ENCODE measurements at places on chromosomes 16 and 17. TPM values are rescaled to one million over a fixed set of nuclear protein-coding genes. Genes with fewer than 3 reads are reported as not detected.

KRTAP4-3 gene
- total RNA-seq = not detected

RUNDC3A gene
- 0.42 TPM for total RNA-seq

CCL4L2 gene
- total RNA-seq = 11.5 TPM

DNASE1L2 gene
- total RNA-seq = 1.7 TPM

FASN gene
- total RNA-seq = 428 TPM

OMG gene
- total RNA-seq = 0.35 TPM

GRCh38 chr16:56748826-56749225 is 18.9 kb downstream of the NUP93 start:
- DNase-seq = no peak

DNA sequence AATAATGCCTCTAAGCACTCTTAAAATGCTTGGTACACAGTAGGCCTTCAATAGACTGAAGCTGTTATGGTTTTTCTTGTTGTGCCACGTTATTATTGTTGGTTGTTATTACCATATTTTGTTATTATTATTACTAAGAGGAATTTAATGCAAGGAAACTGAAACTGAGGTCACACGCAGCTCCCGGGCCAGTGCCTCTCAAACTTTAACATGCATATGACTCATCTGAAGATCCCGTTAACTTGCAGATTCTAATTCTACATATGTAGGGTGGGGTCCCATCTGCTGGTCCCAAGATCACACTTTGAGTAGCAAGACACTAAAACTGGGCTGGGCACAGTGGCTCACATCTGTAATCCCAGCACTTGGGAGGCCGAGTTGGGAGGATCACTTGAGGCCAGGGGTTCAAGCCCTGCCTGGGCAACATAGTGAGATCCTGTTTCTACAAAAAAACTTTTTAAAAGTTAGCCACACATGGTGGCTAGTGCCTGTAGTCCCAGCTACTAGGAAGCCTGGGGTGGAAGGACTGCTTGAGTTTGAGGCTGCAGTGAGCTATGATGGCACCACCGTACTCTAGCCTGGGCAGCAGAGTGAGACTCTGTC is 888 bp downstream of the ACSM5 start:
- no peak for DNase-seq

DNA sequence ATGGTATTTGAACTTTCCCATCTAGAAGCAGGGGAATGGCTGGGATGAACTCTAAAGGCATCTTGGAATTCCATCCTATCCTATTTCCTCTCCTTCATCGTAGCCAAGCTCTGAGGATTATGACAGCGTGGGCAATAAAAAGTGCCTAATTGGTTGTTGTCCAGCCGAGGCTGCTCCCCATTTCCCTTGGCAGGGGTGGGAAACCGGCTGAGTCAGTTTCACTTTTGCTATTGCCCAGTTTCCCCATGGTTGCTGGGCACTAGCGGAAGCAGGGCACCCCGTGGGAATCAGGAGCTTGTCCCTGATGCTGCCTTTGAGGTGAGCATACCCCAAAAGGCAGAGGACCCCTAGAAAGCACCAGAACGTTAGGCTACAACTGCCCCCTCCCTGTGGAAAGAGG is 13.8 kb upstream of the SP2 start:
- no peak for DNase-seq

GRCh38 chr17:26775219-26775822 is 518.6 kb upstream of the WSB1 start:
- DNase-seq = no peak

GRCh38 chr16:5615868-5616642 is 518.5 kb upstream of the EEF2KMT start:
- peak; percentile 78 for DNase-seq

DNA sequence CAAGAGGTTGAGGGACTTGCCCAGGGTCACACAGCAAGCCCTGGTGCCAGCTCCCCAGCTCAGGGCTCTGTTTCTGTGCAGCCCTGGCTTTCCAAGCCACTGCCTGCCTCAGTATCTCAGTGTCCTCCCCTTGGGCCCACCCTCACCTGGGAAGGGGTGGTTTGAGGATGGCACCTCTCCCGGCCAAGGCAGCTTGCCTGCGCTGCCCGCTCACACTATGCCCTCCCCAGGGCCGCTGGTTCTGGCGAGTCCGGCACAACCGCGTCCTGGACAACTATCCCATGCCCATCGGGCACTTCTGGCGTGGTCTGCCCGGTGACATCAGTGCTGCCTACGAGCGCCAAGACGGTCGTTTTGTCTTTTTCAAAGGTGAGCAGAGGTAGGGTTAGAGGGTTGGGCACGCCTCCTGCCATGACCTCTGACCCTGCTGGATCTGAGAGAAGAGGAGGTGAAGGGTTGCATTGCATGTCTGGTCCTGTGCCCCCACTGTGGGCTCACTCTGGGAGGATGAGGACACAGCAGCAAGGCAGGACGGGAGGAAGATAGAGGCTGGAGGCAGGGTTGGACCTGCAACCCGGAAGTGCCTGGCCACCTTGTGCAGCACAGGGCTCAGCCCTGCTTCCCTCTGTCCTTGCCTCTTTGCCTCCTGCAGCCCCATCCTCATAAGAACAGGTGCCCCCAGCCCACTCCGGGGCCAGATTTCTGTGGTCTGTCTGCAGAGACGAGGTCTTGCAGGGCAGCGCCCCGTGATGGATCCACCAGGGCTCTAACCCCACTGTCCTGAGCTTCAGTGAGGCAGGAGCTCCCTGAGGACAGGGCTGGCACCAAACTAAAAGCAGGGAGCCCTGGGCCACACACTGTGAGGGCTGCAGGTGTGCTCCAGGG is 16.7 kb downstream of the MMP15 start:
- no peak for DNase-seq

DNA sequence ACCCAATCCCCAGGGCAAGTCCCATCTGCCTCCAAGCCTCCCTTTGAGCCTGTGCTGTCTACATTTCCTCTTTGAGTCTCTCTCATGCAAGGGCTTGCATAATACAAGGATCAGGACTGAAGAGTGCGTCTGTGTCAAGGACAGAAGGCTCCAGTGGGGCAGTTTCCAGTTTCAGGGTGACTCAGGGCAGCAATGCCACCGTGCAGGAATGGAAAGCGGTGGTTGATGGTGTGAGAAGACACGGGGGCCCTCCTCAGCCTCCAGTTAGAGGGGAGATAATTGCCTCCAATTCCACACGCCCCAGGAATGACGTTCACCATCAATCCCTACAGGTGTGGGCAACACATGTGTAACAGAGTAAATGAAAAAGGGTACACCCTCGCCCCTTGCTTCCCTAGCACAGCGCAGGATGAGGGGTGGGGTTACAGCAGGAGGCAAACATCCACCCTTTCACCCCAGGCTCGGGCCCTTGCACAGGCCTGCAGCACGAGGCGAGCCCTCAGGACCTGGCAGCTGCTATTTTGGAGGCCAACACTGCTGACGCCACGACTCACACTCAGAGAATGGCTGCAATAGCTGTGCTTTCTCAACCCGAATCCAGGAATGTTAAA is 24.8 kb upstream of the SLC25A19 start:
- DNase-seq = no peak

DNA sequence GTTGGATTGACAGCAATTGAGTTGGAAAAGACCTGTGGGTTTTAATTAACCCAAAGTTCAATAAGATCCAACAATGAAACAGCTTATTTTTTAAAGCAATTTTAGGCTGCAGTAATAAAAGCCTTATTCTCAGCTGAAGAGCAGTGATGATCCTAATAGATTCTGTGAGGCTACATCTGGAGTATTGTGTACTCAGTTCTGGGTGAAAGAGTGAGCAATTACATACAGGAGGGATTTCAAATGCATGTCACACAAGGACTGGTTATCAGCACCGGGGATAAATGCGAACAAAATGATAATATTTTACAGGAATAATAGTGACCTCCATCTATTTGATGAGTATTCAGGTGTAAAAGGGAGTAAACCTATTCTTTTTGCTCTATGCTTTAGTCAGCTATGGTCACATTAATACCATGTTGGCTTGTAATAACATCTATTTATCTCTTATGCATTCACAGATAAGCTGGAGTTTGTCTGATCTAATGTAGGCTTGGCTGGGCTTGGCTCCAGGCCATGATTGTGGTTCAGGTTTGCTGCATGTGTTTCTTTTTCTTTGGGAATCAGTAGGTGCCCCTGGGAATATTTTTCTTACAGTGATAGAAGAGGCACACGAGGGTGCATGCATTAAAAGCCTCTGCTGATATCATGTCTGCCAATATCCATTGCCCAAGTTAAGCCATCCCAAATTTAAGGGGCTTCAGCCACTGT is 22.2 kb upstream of the TOX3 start:
- no peak for DNase-seq

DNA sequence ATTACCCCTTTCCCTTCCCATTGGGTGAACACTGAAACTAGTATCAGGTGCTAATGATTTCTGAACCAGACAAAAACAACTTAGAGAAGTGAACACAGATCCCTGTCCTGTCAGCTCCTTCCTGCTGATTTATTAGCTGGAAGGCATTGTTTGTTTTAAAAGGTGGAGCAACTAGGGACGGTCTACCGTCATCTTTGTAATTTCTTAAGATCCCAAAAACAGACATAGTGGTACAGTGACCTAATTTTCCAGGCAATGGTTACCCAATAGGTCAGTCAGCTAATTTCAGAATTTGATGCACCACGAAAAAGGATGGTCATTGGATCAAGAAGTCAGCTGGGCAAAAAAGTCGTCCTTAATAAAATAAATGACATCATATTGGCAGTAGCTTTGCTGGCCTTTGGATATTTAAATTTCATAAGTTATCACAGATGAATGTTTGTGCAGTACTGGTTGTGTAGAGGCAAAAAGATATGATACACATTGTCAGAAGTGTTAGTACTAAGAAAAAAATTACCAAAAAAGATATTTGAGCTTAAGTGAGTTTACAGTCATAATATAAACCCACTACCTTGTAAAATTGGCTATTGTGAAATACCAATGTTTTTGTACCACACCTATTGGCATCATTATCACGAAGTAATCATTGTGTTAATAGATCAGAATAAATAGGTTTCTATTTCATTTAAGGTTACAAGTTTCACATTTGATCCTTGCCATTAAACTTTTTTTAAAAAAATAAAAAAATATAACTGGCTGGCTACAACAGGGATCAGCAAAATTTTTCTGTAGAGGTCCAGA is 27.2 kb upstream of the KCNJ16 start:
- no peak for DNase-seq

DNA sequence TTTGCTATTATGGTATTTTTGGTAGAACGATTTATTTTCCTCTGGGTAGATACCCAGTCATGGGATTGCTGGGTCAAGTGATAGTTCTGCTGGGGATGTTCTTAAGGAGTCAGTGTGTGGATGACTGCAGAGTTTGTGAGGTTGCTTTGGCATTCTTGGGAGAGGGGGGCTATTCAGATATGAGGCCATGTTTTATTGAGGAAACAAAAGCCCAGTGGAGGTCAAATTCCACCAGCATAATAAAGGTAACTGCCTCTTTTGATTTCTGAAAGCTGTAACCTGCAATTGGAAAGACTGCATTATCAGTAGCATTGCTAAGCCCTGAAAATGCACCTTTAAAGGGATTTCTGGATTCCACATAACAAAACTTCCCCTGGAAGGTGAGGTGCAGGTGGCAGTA is 43.7 kb upstream of the HNF1B start:
- no peak for DNase-seq

DNA sequence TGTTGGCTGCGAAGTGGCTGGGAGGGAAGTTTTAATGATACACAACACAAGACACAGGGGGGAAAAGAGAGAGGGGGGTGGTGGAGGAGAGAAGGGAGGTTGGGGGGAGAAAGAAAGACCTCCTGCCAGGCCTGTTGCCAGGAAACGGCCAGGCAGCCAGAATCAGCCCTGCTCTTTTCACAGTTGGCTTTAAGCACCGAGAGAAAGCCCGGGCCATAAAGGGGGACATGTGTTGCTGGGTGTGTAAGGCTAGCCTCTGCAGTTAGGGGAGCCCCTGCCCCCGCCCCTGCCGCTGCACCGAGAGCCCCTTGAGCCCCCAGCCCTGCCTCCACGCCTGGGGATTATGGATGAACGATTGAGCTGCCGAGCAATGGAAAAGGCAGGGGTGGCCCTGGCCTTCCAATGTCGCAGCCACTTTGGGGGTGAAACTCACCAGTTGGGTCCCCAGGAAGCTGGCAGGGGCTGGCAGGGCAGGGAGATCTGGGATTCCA is 13.9 kb upstream of the WNT3 start:
- DNase-seq = no peak

- DNase-seq = no peak
Observed at GRCh38 chr17:66343531-66344078, 41.2 kb downstream of the PRKCA start.
